Stimulated activated CD4-positive, alpha-beta T cell treated with anti-CD3 and anti-CD28 coated beads, Interleukin-1b, Interleukin-23, amount 100 ng/mL, for 4 hours (primary cell): ENCODE measurements at places on chromosomes 2 and 18.

DNA sequence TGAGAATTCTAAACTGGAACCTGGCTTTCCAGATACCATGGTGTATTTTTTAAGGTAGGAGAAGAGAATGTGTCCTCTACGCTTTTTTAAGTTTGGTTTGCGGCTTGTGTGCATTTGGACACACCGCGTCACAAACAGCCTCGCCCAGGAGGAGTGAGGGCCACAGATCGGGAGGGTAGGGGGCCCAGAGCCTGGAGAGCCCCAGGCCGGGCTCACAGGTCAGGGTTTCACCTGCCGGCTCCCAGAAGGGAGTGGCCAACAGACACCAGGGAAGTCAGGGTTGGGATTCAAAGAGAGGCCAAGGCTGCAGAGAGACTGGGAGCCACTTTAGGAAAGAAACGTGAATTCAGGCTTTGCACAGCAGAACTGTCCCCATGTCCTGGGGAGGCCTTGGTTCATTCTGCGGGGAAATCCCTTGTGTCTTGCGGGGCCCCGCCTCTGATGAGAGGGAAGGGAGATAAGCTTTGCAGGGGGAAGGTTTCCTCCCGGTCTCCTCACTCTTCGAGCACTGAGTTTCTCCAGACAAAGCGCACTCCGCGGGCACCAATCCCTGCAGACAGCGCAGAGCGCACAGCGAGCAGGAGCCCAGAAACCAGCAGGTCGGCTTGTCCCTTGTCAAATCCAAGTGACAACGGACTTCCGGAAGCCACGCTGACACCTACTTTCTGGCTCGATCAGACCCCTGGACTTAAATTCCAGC, 2.0 kb upstream of the TUBB6 start:
- DNase-seq = no peak

- DNase-seq = no peak
Observed at GRCh38 chr2:52572469-52572894, 1195.1 kb upstream of the CHAC2 start.

DNA sequence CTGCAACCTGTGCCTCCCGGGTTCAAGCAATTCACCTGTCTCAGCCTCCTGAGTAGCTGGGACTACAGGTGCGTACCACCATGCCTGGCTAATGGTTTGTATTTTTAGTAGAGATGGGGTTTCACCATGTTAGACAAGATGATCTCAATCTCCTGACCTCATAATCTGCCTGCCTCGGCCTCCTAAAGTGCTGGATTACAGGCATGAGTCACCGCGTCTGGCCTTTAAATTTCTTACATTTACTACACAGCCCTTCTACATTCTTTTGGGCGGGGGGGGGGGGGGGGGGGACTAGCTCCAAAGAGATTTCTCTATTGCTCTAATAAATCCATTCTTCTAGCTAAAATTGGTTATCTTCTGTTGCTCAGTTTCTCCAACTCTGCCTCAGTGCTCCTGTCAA, 964.9 kb upstream of the ACVR2A start:
- DNase-seq = no peak

GRCh38 chr2:241047253-241048010, 49.0 kb downstream of the SNED1 start:
- no peak for DNase-seq

DNA sequence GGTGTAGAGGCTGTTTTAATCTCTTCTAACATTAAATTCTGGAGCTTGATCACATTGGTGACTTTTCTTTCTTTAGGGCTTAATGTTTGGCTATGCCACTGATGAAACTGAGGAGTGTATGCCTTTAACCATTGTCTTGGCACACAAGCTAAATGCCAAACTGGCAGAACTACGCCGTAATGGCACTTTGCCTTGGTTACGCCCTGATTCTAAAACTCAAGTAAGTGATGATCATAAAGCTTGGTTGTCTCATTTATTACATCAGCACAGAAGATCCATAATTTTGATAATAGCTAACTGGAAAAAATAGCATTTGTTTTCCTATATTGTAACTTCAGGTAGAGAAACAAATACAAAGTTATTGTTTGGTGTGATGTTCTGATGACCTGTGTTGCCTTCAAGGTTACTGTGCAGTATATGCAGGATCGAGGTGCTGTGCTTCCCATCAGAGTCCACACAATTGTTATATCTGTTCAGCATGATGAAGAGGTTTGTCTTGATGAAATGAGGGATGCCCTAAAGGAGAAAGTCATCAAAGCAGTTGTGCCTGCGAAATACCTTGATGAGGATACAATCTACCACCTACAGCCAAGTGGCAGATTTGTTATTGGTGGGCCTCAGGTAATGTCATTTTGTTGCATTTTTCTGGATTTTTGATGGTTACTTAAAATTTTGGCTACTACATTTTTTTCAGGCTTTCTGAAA, 2.9 kb downstream of the MAT2A start:
- no peak for DNase-seq

- no peak for DNase-seq
Observed at GRCh38 chr2:115389024-115389423, 946.6 kb downstream of the DPP10 start.

DNA sequence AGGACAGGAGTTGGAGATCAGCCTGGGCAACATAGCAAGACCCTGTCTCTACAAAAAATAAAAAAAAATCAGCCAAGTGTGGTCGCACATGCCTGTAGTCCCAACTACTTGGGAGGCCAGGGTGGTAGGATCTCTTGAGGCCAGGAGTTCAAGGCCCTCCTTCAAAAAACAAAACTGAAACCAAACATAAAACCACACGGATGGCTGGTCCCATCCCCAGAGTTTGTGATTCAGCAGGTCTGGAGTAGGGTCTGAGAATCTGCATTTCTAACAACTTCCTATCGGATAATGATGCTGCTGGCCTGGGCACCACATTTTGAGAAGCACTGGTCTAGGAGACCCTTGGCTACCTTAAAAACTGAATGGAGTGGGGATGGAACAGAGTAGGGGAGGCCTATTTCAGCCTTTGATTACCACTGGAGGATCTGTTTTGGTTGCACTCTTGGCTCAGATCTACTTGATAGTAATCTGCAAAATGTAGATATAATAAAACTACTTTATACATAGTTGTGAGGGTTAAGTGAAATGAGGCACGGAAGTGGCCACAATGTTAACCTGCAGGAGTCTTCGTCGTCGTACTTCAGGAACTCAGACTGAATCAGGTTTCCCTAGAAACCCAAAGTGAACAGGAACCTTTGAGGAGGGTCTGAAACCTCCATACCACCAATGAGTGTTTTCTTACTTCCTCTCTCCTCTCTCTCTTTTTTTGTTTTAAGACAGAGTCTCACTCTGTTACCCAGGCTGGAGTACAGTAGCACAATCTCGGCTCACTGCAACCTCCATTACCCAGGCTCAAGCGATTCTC, 25.5 kb upstream of the NFE2L2 start:
- DNase-seq = no peak

DNA sequence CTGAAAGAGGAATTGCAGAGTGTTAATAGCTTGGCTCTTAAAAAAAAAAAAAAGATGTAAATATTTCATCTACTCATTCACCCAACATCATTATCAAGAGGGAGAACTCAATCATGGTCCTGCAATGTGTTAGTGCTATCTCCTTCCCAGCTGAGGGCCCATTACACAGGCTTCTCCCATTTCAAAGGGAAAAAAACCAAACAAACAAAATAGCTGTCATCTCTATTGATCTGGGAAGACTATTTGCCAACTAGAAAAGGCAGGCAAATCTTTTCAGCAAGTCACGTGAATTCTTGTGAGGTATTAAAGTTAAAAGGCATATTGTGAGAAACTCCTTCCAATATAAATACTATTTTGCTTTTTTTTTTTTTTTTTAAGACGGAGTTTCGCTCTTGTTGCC, 194.3 kb downstream of the MYO1B start:
- no peak for DNase-seq

DNA sequence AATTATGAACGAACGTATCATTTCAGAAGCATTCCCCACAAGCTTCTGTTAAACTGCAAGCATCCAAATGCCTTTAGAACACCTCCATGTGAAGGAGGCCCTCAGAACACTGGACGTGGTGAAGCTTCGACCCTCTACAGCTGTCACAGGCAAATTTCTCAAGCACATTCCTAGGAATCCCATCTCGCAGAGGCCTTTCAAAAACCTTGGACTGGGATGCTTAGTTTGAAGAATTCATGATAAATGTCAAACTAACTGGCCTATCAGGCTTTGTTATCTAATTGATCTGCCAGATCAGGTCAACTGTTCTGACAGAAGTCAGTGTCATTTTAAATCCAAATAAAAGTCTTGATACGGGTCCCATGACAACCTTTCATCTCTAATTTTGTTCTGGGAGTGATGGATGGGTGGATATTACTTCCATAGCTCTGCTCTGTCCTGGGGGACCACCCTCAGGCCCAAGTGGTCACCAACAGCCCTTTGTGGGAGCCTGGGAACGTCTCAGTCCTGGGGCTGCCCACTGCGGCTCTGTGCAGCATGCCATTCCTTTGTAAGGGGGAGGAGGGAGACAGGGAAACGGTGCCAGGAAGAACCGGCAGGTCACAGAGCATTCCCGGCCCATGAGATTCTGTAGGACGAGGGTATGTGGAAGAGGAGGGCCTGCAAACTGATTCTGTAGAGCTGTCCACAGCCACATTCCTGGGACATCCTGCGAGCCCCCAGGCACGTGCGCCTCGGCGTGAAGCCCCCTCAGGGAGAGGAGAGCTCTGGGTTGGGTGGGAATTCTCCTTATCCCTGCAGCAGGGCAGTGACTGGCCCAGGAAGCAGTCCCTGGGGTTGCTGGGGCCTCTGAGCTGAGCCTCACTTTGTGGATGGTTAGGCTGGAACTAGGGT, 59.1 kb upstream of the PXDN start:
- no peak for DNase-seq

GRCh38 chr2:5921081-5921642, 229.0 kb downstream of the SOX11 start:
- no peak for DNase-seq

DNA sequence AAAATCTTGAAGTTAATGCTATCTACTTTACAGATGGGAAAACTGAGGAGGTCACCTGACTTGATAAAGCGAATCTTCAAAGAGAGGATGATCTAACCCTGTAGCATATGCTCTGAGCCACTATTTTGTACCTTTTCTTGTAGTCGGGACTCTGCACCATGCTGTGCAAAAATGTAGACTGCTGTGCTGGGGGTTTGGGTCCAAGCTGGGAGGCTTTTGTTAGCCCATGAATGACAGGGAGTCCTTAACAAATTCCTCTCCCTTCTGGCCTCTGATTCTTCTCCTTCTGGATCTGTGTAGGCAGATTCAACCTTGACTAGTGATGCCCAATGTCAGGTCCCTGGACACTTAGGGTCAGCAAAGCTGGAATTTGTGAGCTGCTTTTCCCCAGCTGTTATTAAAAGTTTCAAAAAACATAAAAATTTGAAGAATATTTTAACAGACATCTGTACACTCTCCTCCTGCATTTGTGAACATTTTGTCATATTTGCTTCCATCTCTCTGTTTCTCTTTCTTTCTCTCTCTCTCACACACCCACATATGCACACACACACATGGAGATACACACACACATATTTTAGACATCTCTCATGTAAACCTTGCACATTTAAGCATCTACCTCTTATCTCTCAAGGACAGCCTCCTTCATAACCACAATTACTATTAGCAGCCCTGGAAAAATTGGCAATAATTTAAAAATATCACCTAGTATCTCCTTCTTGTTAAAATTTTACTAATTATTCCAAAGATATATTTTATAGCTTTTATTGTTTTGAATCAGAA, 335.0 kb upstream of the TRIB2 start:
- DNase-seq = no peak

GRCh38 chr2:235937087-235937486, 231.1 kb downstream of the GBX2 start:
- DNase-seq = no peak

DNA sequence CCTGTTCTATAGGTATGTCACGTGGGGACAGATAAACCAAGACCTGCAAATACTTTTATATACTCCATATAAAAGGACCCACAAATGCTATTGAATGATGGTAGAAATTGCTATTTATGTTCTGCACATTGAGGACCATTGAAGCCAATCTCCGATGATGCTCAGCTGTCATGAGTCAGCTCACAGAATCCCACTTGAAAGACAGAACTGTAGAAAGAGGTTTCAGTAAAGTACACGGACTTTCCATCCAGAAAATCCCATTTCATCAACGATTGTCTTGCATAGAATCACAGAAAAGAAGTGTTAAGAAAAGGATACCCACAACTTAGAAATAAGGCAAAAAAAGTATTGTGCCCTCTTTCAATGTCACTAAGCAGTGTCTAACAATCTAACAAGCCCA, 169.0 kb upstream of the COPS8 start:
- DNase-seq = no peak

GRCh38 chr2:239211396-239212094, 189.3 kb downstream of the HDAC4 start:
- DNase-seq = no peak
